Head of caudate nucleus (tissue), 42 donors: ENCODE measurements at places on chromosomes 11 and 22.

DNA sequence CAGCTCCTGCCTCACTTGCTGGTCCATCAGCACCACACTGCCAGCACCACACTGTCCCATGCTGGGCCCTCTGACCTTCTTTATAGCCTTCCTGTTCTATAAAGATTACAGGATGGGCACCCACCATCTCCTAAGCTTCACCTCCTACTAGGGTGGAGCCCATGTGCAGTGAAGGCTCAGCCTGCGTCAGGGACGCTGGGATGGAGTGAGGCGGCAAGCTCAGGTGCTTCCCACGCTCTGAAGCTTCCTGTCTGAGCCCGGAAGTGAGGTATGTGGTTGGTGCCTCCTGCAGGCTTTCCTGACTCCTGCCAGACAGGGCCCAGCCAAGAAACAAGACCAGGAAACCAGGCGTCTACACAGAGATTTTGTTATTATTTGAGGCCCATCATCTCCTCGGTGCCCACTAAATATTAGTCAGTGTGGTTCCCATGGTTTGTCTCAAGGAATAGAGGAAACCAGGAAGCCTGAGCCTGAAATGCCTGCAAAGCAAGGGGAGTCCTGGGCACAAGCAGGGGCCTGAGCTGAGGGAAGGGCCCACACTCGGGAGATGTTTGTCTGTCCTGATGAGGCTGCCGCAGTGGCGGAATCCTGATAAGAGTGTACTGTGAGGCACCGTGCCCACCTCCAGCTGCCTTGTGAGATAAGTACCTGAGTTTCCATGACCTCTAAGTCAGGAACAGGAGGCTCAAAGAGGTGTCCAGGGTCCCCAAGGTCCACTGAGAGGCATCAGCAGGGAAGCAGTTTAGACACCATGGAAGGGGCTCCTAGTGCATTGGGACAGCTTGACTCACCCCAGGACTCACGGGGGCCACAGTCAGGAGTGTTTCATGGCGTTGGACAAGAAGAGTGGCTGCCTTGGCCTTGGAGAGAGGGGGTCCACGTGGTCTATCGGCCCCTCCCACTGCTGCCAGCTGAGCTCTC lies 22.0 kb downstream of the RSPH14 start:
- DNase-seq = no peak

DNA sequence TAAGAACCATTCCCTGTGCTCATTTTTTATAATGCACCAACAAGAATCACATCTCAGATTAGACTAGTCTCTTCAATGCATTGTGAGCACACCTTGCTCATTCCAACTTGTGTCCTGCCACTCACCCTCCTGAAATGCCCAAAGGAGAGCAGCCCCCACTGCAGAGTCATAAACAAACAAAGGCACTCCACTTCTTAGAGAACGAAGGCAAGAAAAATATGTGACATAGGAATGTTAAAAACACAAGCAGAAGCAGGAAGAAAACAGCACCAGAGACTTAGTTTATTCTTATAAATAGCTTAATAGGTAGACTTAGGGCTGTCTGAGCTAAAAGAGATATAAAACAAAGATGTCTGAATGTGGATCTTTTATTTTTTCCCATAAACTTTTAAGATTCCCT lies 57.2 kb downstream of the GUCY1A2 start:
- no peak for DNase-seq

DNA sequence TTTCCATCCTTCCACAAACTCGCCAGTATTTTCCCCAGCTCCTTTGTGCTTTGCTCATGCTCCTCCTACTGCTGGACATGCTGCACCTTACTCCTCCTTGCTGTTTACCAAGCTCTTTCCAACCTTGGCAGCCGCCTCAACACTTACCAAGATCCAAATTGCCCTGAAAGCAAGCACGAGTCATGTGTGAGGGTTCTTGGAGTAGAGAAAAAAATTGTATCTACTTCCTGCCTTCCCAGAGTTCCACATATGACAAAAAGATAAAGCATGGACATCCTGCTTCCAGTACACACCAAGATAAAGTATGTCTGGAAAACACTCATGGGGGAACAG lies 767.5 kb downstream of the NTM start:
- no peak for DNase-seq

DNA sequence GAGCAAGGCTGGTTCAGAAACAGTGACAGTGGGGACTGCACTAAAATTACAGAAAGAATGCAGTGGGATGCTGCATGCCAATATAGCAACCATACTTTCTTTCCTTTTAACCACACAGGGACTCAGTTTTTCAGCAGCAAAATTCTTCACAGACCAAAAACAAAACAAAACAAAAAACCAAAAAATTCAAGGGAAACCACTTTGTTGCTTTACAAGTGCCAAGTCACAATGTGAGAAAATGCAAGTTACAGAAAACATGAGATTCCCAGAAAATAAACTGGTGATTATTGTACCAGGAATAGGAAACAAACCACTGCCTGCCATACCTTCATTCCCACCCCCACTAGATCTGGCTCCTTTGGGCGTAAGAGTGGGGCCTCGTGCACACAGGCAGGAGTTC lies 52.6 kb downstream of the TENM4 start:
- DNase-seq = no peak

DNA sequence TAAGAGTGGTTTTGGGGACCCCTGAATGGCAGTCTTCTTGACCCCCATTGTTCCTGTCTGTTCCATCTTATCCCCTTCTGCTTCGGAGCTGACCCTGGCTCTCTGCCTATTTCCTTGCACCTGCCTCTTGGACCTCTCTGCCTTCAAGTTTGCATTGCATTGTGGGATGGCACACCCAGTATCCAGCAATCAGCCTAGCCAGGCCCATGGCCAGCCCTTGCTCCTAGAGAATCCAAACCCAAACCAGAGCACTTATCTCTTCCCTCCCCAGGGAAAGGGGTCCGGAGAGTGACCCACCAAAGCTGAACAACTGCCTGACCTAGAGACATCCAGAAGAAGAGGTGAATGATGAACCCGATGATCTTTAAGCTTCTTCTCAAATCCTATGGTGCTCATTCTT lies 607.3 kb upstream of the CADM1 start:
- no peak for DNase-seq

DNA sequence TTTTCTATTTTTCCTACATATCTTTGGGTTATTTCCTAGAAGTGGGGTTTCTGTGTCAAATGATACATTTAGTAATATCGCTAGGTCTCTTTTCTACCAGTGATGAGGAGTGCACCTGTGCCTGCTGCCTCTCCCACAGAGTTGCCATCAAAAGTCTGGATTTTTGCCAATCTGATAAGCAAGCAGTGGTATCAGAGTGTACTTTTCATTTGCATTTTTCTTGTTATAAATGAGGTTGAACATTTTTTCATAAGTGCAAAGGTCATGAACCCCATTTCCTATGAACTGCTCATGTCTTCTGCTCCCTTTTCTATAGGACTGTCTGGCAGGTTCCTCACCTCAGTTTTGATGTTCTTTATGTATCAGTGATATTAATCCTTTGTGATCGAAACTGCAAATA lies 1.7 kb downstream of the TRPM5 start:
- DNase-seq = no peak

GRCh38 chr11:75563978-75564552 lies 2.0 kb downstream of the SERPINH1 start:
- DNase-seq = no peak

DNA sequence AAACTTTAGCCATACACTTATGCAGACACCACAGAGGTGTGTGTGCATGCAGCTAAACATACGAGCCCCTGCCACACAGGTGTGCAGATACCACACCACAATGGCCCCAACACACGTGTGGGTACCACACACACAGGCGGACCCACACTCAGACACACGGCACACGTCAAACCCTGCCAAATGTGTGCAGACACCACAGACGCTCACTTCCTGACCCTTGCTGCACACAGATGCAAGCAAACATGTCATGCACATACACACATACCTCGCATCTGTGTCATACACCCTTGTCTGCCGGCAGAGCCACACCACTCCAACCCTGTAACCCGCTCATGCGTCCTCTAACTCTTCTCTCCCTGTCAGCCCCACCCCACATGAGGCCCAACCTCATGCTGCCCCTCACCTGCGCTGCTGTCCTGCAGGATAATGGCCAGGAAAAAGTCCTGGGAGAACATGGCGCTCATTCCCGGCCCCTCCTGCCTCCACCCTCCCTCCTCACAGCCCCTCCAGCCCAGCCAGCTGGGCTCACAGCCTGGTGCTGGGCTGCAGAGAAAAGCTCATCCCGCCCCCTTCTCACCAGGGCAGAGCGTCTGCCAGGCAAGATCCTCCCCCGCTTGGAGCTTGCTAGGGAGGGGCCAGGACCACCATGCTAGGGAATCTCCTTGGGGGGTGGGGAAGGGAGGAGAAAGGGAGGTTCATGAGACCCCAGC lies 14.2 kb downstream of the SMPD1 start:
- DNase-seq = no peak

DNA sequence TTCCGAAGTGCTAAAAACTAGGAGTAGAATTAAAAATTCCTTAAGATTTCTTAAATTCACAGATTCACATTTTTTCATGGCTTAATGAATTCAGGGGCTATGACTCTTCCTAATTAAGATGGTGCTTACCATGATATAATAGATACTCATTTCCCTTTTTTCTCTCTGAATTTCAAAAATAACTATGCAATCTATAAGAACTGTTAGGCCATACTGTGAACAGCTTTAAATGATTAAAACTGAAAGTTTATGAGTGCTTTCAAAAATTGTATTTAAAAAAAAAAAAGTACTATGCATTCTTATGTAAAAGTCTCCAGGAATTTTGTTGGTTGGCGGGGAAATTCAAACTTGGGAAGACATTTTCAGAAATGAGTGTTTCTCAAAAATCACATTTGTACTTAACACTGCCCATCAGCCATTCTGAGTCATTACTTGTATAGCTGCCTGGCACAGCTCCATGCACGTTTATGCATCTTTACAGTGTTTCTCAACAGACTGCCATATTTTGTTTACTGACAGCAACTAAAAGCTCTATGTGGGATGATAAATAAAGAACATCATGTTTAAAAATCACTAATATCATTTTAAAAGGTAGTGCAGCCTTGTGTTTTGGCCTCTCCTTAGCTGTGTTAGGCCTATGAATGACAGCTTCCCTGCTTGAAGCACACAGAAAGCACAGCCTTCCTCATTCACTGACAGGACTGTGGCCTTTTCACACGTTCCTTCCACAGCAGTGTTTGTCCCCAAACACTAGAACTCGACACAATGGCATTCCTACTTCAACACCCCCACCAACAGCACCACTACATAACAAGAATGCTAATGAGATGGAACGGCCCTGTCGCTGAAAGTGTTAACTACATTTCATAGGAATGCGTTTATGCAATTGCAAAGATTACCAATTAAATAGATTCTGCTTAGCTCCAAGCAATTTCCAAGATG lies 131.4 kb downstream of the DCDC1 start:
- no peak for DNase-seq

- no peak for DNase-seq
Observed at GRCh38 chr11:12901272-12901671, 107.8 kb upstream of the RASSF10 start.

DNA sequence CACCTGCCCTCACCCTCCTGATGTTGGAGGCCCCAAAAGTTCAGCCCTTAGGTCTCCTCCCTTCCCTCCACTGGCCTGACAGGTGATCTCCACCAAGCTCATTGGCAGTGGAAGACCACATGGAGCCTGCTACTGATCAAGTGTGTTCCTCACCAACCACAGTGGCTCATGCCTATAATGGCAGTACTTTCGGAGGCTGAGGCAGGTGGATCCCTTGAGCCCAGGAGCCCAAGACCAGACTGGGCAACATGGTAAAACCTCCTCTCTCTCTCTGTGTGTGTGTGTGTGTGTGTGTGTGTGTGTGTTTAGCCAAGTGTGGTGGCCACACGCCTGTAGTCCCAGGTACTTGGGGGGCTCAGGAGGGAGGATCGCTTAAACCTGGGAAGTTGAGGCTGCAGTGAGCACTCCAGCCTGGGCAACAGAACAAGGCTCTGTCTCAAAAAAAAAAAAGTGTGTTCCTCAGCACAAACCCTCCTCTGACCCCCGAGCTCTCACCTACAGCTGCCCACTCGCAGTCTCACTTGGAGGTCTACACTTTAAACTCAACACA lies 4.3 kb upstream of the YPEL1 start:
- no peak for DNase-seq

GRCh38 chr22:27224485-27225374 lies 567.3 kb downstream of the MIAT start:
- no peak for DNase-seq

- DNase-seq = no peak
Observed at GRCh38 chr11:134385171-134385570, 26.9 kb downstream of the B3GAT1 start.

- no peak for DNase-seq
Observed at GRCh38 chr22:44901301-44901700, 108.5 kb downstream of the PHF21B start.

DNA sequence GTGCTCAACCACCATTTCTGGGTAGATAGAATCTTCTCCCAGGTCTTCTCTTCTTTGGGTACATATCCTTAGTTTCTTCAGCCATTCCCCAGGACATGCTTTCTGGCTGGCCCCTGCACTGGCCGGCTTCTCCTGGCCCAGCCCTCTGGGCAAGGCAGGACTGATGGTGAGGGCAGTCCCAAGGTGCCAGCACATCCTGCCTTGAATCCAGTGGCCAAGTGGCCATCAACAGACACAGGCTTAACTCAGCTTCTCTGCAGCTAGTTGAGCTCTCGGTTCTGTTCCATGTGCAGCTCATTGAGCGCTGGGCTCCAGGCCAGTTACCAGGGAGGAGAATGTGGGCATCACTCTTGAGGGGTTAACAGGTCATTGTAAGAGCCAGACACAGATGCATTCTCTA lies 17.6 kb downstream of the SMIM38 start:
- DNase-seq = no peak
